ENCODE measurements at places on chromosomes 3 and 15. TPM values are rescaled to one million over a fixed set of nuclear protein-coding genes. Genes with fewer than 3 reads are reported as not detected.

IQCH gene
- 21.0 TPM for total RNA-seq

CYP11A1 gene
- total RNA-seq, result 1.1 TPM

DPPA2 gene
- total RNA-seq, result 1.2 TPM

HES1 gene
- total RNA-seq, result 66.5 TPM

RTF1 gene
- 73.8 TPM for total RNA-seq

EMC7 gene
- 25.6 TPM for total RNA-seq

SLC12A1 gene
- total RNA-seq, result not detected

CNTN4 gene
- 5.1 TPM for total RNA-seq

TUBGCP4 gene
- total RNA-seq, result 14.1 TPM

CCDC33 gene
- total RNA-seq, result 1.9 TPM

OXSR1 gene
- total RNA-seq, result 65.8 TPM

GOLGA6B gene
- not detected for total RNA-seq

C3orf62 gene
- 3.4 TPM for total RNA-seq

DNAJC19 gene
- 61.5 TPM for total RNA-seq

EOGT gene
- 2.5 TPM for total RNA-seq

RNU6-1 gene
- total RNA-seq, result not detected

LRRC31 gene
- not detected for total RNA-seq

CPNE9 gene
- not detected for total RNA-seq

ZNF385D gene
- total RNA-seq, result 1.9 TPM

SLC6A20 gene
- not detected for total RNA-seq

TNFSF10 gene
- not detected for total RNA-seq

All from neural progenitor cell (in vitro differentiated cells).